ENCODE measurements at places on chromosomes 5 and 9.
A peak's percentile ranks its signal among the peaks of the same experiment; 100 is the strongest.

DNA sequence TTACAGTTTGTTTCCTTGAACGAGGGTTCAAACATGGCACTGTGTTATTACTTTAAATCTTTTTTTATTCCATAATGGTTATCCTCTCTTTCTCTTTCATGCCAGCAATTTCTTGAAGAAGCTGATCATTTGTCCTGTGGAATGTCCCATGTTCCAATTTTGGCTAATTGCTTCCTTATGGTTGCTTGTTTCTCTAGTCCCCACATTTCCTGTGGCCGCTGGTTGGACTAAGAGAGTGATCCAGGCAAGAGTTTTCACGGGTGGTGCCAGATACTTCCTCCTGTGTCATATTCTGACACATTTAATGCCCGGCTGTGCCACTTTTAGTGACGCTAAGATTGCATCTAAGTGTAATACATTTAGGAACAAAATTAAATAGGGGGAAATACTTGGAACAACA, 83.8 kb upstream of the FAM169A start:
- DNase-seq: no peak

- no peak for DNase-seq
These were observed 76.0 kb upstream of the PHYKPL start for GRCh38 chr5:178308541-178309092.

- no peak for DNase-seq
These were observed 135.5 kb upstream of the KLF9 start for GRCh38 chr9:70549926-70550325.

GRCh38 chr9:128818839-128819715, 777 bp downstream of the ENDOG start:
- peak; percentile 29 for DNase-seq

- no peak for DNase-seq
These were observed 30.9 kb downstream of the ANGPTL2 start for GRCh38 chr9:127091526-127091925.

GRCh38 chr5:27830546-27830945, 792.2 kb upstream of the CDH9 start:
- DNase-seq: no peak

DNA sequence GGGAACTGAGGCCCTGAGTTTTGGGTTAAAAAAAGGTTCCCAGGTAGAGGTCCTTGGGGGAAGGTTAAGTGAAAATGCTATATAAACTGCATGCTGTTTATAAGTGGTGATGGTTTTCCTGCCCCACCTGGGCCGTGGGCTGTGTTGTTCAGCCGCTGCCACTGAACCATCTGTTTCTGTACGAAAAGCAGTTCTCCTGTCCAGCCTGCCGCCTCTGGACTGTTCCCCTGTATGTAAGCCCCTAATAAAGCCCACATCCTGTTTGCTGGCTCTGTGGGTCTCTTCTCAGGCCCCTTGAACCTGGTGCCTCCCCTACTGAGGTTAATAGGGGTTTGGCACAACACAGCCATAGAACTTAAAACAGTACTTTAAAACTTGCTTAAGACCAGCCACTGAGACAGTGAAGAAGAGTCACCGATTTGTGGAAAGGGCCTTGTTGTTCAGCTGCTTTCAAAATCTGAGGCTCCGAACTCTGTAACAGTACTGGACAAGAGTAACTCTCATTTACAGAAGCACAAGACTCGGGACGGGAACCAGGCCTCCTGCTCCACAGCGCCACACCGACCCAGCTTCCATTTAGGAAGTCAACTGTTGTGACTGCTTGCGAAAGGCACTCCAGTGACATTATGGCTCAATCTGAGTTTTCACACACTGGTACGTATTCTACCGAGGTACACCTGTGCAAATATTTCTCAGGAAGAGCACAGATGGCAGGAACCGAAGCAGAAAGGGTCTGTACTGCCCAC, 192.5 kb downstream of the CDK5RAP2 start:
- no peak for DNase-seq

DNA sequence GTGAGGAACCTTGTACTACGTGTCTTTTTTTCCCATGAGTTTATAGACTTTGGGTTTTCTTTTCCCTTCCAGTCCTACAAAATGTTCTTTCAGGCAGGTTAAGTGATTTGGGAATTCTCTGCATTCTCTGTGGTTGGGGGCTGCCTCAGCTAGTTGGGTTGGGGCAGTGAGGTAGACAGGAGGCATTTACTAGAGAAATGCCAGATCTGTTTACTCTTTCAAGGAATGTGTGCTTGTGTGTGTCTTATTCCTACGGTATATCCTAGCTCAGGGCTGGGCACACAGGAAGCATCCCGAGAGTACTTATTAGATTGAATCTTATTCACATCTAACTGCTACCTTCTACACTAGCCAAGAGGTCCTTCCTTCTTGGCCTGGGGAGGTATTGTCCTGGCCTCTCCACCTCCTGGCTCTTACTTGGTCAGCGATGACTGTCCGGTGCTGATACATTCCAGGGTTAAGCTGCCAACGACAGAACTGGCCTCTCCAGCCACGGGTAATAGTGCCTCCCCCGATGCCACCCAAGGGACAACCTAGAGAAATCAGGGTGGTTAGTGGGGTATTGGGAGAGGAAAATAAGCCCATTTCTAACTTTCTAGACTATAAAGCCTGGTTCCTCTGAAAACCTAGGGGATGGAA, 5.0 kb downstream of the GBA2 start:
- no peak for DNase-seq

GRCh38 chr5:66710557-66711088, 114.4 kb downstream of the MAST4 start:
- no peak for DNase-seq

DNA sequence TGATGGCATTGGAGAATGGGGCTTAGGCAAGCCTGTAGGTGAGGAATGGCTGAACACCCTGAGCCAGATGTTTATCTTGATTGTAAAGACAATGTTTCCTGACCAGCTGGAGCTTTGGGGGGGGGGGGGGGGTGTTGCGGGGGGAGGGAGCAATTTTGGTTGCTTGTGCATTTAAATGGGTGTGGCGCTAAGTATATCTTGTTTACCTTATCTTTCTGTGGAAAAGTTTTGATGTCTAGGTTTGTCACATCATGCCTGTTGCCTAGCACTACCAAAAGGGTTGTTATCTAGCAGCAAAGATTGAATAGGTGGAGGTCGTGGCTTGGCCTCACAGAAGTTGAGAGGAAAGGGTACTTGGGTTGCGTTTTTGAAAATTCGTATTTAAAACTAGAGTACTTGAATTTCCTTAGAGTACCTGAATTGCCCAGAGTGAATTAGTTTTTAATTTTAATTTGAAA, 1.3 kb downstream of the SMAD5 start:
- DNase-seq: no peak

GRCh38 chr9:85349046-85349445, 392.7 kb downstream of the AGTPBP1 start:
- DNase-seq: no peak

- no peak for DNase-seq
These were observed 157.1 kb downstream of the ZNF462 start for GRCh38 chr9:107020040-107020530.

DNA sequence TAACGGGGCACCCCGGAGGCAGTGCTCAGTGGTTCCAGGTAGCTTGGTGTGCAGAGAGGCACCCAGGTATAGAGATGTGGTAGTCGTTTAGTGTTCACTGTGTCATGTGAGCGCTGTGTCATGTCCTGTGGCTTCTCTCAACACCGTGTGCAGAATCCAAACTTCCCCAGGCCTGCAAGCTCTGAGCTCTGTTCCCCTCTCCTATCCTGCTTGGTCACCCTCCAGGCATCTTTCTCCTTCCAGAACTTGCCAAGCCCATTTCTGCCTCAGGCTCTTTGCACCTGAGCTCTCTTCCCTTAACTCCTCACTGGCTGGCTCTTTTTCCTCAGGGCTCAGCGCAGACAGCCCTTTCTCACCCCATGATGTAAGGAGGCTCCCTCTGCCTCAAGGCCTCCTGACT, 64.8 kb downstream of the CARTPT start:
- DNase-seq: no peak

DNA sequence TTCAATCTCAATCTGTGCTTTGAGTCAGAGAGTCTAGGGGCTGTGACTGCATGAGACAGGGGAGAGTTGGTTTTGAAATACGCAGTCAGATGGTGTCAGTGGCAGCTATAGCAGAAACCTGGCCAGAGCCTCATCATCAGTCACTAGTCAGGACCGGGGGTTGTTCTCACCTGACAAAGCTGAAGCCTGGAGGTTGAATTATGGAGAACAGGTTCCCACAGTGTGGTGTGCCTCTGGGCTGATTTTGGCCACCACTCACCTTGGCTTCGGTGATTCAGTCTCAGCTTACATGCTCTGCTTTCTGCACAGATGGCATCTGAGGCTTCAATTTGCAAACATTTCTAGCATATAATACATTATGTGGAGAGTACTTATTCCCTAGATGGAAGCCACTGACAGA, 387.3 kb downstream of the YTHDC2 start:
- DNase-seq: no peak

- no peak for DNase-seq
These were observed 145.3 kb downstream of the MLLT3 start for GRCh38 chr9:20476912-20477521.

GRCh38 chr9:22483528-22484070, 37.0 kb downstream of the DMRTA1 start:
- DNase-seq: no peak

DNA sequence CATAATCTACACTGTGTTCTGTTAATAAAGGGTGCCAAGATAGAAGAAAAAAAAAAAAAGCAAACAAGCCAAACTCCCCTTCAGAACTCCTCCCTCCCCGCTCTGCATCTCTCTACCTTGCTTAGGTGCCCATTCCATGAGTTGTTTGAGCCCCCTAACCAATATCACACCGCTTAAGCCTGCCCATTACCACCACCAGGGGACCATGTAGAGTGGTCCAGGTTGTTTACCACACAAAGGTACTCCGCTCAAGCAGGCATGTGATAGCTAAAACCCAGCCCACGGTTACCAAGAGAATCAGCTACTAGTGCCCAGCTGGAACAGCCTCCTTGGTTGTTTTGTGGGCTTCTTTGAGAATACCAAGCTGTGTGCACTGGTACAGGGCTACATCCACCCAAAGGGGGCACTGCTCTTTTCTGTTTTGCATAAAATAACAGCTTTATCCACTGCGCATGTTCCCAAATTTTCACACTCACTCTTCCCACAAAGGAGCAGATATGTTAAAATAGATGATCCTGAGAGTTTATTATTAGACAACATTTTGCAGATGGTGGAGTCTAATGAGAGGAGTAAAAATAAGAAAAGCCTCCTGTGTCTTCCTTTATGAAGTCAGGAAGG, 304.1 kb downstream of the DEPDC1B start:
- no peak for DNase-seq

GRCh38 chr9:70081120-70081495, 37.5 kb downstream of the MAMDC2 start:
- no peak for DNase-seq

DNA sequence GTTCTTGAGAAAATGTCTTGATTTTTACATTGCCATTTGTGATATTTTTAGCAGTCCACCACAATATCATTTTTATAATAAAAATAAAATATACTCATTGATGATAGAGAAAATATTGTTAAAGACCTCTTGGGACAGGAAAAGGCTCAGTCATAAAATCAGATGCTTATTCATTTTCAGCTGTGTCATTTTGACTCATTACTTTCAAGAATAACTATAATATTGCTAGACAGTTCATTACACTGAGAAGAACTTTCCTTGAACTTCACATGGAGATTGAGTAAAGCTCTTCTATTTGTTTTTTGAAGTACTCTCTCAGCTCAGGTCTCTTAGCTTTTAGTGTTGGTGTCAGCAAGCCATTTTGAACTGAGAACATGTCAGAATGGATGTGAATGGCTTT, 8.5 kb upstream of the MEIKIN start:
- DNase-seq: no peak

DNA sequence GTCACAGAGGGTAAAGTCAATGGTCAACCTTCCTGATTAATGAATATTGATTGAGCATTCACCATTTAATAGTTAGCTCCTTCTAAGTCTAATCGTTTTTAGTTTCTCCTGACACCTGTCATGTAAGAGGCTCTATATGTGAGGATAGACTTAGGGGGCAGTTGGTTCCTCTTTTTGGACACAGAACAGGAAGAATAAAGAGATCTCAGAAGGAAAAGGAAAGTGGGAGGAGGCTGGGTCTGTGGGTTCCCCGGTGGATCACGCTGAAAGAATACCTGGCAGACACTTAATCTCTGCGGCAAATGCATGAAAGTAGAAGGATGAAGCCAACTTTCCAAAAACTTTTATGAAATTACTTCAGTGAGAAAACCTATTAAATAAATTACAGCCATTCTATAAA, 98.4 kb downstream of the PDE4D start:
- DNase-seq: no peak

- no peak for DNase-seq
These were observed 182.5 kb upstream of the CDH12 start for GRCh38 chr5:23035555-23036090.

DNA sequence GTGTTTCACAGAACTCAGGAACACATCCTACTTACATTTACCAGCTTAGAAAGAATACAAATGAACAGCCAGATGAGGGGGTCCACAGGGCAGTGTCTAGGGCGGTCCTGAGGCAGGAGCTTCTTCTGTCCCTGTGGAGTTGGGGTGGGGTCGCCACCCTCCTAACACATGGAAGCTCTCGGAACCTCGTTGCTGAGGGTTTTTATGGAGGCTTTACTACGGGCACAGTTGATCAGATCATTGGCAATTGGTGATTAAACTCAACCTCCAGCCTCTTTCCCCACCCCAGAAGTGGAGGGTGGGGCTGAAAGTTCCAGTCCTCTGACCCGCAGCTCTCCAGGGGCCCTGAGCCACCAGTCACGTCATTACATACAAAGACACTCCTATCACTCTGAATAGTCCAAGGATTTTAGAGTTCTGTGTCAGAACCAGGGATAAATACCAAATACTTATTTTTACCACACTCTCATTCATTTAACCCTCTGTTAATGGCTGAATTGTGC, 156.9 kb downstream of the COL23A1 start:
- DNase-seq: no peak

GRCh38 chr5:146419696-146420095, 27.4 kb upstream of the TCERG1 start:
- no peak for DNase-seq

DNA sequence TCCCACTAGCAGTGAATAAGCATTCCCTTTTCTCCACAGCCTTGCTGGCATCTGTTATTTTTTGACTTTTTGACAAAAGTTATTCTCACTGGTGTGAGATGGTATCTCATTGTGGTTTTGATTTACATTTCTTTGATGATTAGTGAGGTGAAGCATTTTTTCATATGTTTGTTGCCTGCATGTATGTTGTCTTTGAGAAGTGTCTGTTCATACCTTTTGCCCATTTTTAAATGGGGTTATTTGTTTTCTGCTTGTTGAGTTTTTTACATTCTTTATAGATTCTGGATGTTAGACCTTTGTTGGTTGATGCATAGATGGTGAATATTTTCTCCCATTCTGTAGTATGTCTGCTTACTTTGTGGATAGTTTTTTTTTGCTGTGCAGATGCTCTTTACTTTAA, 171.7 kb downstream of the SREK1 start:
- DNase-seq: no peak

DNA sequence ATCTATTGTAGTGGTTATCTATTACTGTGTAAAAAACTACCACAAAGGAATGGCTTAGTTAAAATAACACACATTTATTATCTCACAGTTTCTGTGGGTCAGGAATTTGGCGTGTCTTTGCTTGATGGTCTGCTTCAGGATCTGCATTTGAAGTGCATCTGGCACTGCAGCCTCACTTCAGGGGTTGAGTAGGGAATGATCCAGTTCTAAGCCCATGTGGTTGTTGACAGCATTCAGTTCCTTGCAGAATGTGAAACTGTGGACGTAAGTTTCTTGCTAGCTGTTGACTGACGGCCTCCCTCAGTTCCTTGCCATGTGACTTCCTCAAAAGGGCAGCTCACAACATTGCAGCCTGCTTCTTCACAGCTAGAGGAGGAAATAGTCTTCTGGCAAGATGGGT, 2.1 kb upstream of the OGN start:
- DNase-seq: peak; percentile 5

GRCh38 chr9:6194934-6195333, 20.7 kb upstream of the IL33 start:
- DNase-seq: no peak
